ENCODE measurements at places on chromosomes 7 and 10. TPM values are rescaled to one million over a fixed set of nuclear protein-coding genes. Genes with fewer than 3 reads are reported as not detected.

Gene SLC39A12
- total RNA-seq: not detected

DNA sequence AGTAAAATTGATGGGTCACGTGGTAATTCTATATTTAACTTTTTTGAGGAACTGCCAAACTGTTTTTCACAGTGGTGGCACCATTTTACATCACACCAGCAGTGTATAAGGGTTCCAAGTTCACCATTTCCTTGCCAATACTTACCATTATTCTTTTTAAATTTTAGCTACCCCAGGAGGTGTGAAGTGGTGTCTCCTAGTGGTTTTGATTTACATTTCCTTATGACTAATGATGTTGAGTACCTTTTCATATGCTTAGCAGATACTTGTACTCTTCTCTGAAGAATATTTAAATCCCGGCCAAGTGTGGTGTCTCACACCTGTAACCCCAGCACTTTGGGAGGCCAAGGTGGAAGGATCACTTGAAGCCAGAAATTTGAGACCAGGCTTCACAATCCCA, 28.5 kb downstream of the FHIP2A start:
- DNase-seq: no peak

DNA sequence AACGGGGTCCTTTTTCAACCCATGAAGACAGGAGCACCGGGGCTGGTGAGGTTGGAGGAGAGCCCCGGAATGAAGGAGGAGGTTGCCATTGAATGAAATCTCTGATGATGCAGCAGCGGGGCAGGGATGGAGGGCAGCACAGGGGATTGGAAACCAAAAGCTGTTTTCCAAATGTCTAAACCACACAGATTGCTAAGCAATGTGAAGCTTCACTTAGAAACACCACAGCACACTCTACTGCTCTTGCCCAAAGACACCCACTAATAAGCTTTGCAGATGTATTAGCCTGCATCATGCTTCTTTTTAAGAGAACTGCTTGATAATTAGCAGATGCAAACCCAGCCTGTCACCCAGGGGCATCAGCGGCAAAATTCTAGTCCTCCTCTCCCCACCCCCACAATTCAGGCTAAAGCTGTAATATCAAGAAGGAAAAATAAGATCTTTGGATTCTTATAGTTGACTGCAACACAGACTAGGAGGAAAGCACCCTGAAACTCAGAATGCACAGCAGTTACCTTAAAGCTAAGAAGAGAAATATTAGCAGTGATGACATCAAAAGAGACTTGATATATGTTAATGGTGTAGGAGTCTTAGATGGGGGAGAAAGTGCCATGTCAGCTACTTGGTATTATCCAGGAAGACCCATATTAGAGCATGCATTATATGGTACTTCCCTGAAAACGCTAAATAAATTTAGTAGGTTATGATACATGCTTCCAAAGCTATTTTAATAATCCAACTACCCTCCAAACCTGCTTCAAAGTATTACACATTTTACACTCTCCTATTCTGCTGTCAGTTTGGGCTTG, 666.7 kb downstream of the KCNMA1 start:
- DNase-seq: no peak

- DNase-seq: peak; percentile 78
These were observed 2.4 kb downstream of the SFMBT2 start for GRCh38 chr10:7408291-7409044.

GRCh38 chr7:50658696-50659095, 93.5 kb upstream of the DDC start:
- peak; percentile 77 for DNase-seq

DNA sequence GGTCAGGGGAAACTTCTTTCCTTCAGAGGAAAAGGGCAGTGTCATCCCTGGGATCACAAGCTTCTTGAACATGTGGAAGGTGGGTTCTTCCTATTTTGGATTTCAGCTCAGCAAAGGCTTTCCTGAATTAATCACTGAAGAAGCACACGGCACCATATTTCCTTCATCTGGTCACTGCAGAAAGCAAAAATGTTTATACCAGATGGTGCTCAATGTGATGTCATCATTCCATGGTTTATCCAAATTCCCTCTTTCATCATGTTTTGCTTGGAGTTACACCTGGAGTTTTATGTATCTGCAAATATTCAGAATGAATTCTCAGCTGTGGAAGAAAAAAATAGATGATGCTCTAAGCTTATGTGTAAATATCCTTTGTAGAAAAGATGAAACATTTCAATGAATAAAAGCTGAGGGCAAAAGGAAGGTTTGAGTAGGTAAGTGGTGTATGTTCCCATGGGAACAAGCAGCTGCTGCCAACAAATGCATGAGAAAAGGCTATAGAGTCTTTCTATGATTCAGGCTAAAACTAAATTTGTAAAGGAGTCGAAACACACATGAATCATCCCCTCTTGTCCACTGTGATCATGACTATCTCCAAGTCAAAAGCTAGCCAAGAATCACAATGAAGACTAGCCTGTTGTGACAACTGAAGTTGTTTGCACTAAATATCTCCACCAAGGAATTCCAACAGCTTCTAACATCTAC, 26.9 kb upstream of the BPGM start:
- no peak for DNase-seq

DNA sequence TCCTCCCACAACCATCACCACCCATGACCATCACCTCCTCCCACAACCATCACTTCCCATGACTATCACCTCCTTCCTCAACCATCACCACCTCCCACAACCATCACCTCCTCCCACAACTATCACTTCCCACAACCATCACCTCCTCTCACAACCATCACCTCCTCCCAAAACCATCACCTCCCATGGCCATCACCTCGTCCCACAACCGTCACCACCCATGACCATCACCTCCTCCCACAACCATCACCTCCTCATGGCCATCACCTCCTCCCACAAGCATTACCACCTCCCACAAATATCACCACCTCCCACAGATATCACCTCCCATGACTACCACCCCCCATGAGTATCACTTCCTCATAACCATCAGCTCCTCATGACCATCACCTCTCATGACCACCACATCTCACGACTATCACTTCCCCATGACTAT, 52.2 kb downstream of the PDGFA start:
- no peak for DNase-seq

DNA sequence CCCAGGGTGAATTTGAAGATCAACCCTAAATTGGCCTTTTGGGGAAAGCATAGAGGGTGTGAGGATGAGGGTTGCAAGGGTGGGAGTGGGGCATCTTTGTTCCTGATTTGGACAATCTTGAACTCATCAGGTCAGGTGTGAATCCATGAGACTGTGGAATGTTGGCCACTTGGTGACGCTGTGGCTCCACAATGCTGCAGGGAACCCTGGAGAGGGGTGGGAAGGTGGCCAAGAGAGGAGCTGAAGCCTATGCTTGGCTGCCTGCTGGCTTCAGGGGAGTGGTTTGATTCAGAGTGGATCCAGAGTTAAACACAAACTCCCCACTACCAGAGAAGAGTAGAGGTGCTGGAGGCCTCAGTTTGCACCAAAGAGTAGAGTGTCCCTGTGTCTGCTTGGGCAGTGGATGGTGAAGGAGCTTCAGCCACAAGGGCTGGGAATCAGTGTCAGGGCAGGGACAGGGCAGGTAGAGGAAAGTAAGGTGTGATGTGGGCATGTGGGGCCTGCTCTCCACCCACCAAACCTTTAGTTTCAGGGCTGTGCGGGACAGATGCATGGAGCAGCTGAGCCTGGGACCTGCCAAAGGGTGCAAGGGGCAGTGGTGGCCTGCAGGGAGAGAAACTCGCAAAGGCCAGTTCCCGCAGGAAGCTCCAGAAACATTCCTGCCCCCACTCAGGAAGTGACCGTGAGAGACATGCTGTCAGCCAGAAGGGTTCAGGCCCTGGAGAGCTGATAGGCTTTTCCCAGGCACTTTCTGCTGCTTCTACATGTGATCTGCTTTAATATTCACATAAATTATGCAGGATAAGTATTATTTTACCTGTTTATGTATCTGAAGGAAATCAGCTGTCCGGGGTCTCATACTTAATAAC, 81.0 kb upstream of the PRSS58 start:
- DNase-seq: no peak

Measured in right lobe of liver (tissue), 6 donors.